Activated T-helper 2 cell treated with anti-CD3 and anti-CD28 coated beads, Interferon-gamma antibody, Interleukin-2, Interleukin-4, amounts not matched to agents 10 μg/mL and 5 μg/mL and 100 μg/mL, durations not matched to agents 14 hours and 24 hours and 36 hours (primary cell): ENCODE measurements at places on chromosomes 2 and 18. TPM values are rescaled to one million over a fixed set of nuclear protein-coding genes. Genes with fewer than 3 reads are reported as not detected.
A peak's percentile ranks its signal among the peaks of the same experiment; 100 is the strongest.

GRCh38 chr2:152241948-152242729 lies 66.6 kb upstream of the STAM2 start:
- H3K36me3 ChIP-seq: no peaks in the 10 kb centered on the region
- H3K4me3 ChIP-seq: no peak overlapping the region
- H3K27ac ChIP-seq: no peak overlapping the region
- peaks cover 6% of the 10 kb centered on the region for H3K4me1 ChIP-seq
- no peak for DNase-seq

- no peaks in the 10 kb centered on the region for H3K27me3 ChIP-seq
- H3K4me1 ChIP-seq: peaks cover 3% of the 10 kb centered on the region
- H3K36me3 ChIP-seq: no peaks in the 10 kb centered on the region
- H3K4me3 ChIP-seq: no peak overlapping the region
Observed at GRCh38 chr2:43040084-43040854, 186.1 kb downstream of the ZFP36L2 start.

GRCh38 chr2:40823478-40823877 lies 371.6 kb upstream of the SLC8A1 start:
- peaks cover 4% of the 10 kb centered on the region for H3K4me1 ChIP-seq
- H3K27ac ChIP-seq: no peak overlapping the region
- no peaks in the 10 kb centered on the region for H3K27me3 ChIP-seq
- no peak overlapping the region for H3K4me3 ChIP-seq
- H3K36me3 ChIP-seq: no peaks in the 10 kb centered on the region

DNA sequence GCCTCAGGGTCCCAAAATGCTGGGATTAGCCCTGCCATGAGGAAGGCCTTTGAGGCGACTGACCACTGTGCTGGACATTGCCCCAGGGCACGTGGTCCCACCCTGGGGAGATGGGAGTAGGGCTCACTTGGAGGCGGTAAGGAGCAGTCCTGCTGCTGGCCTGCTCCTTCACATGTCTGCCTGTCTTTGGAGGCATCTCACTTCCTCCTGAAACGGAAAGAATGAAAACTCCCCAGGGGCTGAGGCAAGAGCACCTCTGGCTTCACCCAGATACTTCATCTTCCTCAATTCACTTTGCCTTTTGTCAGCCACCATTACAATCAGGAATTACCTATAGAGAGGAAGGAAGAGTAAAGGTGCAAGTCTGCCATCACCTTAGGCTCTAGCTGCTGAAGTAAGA lies 59.9 kb upstream of the GATA6 start:
- H3K4me3 ChIP-seq: no peak overlapping the region
- no peak for DNase-seq
- H3K27me3 ChIP-seq: no peaks in the 10 kb centered on the region
- H3K4me1 ChIP-seq: no peaks in the 10 kb centered on the region

DNA sequence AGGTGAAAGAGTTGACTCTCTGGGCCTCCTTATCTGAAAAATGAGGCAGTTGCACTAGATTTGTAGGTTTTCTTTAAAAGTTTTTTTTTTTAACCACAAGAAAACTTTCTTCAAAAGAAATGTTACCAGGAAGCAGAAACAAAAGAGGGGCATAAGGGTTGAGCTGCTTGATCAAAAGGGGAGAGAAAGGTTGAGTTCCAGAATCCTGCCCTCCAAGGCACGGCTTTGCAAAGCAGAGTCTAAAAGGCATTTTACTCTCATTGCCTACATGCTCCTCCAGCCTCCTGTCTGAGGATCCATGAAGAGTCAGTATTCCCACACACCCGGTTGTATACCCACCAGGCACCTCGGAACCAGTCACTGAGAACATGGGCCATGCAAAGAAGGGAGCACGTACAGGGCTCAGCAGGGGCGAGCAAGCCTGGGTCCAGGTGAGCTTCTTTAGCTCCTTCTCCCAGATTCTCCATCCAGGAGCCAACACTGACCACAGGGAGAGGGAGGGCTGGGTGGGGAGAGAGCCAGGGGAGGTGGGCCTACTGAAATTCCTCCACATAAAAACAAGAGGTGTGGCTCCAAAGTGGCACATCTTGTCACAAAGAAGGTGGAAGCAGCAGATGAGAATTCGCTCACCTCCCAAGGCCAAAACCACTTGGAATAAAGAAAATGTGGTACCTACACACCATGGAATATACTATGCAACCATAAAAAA lies 116.0 kb upstream of the EPC2 start:
- DNase-seq: no peak
- H3K4me3 ChIP-seq: peak overlapping the region; percentile 61
- H3K4me1 ChIP-seq: peaks cover 59% of the 10 kb centered on the region
- H3K27me3 ChIP-seq: no peaks in the 10 kb centered on the region

CHRND gene
- not detected in 2 replicates for total RNA-seq

UGT1A6 gene
- total RNA-seq: not detected in 2 replicates

IL36RN gene
- not detected in 2 replicates for total RNA-seq
